Breast epithelium (tissue), 4 donors: ENCODE measurements at places on chromosomes 5 and 9.

- no peak for DNase-seq
Measured at GRCh38 chr5:8340261-8340660, 471.3 kb downstream of the MTRR start.

- DNase-seq, result no peak
Measured at GRCh38 chr9:14348373-14349145, 34.6 kb upstream of the NFIB start.

GRCh38 chr9:19799784-19800183 is 10.9 kb upstream of the SLC24A2 start:
- DNase-seq, result no peak

- DNase-seq, result no peak
Measured at GRCh38 chr5:61200582-61201155, 38.4 kb upstream of the SMIM15 start.

- peak; percentile 20 for DNase-seq
Measured at GRCh38 chr9:17135295-17136160, 688 bp downstream of the CNTLN start.

GRCh38 chr5:76145945-76146344 is 62.8 kb downstream of the SV2C start:
- DNase-seq, result no peak

DNA sequence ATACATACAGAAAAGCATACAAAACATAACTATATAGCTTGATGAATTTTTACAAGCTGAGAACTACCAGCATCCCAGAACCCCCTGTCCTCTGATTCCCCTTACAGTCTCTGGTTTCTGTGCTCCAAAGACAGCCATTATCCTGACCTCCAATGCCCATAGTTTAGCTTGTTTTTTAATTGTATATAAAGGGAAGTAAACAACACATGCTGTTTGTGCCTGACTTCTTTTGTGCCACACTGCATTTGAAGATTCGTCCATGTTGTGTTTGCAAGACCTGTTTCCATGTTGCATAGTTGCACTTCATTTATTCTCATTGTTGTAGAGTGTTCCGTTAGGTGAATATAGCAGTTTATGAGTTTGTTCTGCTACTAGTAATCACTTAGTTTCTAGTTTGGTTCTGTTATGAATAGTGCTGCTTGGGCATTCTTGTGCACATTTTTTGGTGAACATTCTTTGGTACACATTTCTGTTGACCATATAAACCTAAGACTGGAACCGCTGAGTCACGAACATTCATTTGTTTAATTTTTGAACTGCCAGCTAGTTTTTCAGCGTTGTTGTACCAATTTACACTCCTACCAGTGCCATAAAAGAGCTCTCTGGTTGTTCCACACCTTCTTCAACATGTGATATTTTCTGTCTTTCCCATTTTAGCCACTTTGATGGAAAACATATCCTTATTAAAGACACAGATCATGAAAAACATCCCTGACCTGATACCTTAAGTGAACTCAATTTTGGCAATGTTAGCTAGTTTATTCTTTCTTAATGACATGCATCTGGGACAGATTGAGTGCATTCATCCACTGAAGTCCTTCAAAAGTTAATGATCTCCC is 78.1 kb upstream of the ANXA1 start:
- DNase-seq, result no peak

DNA sequence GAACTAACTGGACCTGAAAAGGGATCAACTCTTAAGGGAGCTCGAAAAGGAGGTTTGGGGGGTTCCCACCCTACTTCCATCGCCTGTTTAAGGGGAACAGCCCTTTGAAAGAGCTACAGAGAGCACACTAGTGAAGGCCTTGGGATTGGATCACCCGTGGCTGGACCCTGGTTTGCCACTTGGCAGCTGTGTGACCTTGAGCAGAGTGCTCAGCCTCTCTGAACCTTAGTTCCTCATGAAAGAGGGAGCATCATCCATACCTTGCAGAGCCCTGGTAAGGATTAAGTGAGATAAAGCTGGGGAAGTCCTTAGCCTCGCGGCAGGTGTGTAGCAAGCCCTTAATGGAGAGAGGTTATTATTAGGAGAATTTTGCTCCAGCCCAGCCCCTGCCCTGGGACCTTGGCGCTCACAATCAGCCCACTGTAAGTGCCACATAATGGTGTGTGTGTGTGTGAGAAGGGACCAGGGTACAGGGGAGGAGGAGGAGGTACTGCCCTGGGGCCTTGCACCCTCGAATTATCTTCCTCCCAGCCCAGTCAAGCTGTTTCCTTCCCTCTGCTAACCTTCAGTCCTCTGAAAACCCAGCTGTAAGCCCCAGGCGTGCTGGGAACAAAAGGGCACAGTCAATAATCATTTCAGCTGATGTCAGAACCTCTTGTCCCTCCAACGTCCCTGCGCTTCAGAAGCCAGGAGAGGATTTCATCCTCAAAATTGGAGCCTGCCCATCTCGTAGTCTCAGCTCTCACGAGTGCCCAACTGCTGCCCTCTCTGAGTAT is 42.9 kb downstream of the FOXI1 start:
- peak; percentile 48 for DNase-seq

GRCh38 chr5:5371957-5372356 is 50.5 kb upstream of the ICE1 start:
- DNase-seq, result no peak
